Activated naive CD4-positive, alpha-beta T cell (primary cell): ENCODE measurements at places on chromosomes 2 and 18.

- no peak for DNase-seq
Measured at GRCh38 chr2:39696838-39697237, 31.1 kb downstream of the TMEM178A start.

GRCh38 chr2:222622910-222623309, 33.0 kb downstream of the FARSB start:
- DNase-seq = no peak

- DNase-seq = no peak
Measured at GRCh38 chr2:218161644-218162043, 5.1 kb downstream of the CXCR1 start.

- no peak for DNase-seq
Measured at GRCh38 chr18:13265008-13265910, 46.7 kb downstream of the LDLRAD4 start.

GRCh38 chr2:86785456-86785855, 5.3 kb downstream of the CD8A start:
- no peak for DNase-seq

- no peak for DNase-seq
Measured at GRCh38 chr2:202030691-202031090, 3.0 kb upstream of the FZD7 start.

DNA sequence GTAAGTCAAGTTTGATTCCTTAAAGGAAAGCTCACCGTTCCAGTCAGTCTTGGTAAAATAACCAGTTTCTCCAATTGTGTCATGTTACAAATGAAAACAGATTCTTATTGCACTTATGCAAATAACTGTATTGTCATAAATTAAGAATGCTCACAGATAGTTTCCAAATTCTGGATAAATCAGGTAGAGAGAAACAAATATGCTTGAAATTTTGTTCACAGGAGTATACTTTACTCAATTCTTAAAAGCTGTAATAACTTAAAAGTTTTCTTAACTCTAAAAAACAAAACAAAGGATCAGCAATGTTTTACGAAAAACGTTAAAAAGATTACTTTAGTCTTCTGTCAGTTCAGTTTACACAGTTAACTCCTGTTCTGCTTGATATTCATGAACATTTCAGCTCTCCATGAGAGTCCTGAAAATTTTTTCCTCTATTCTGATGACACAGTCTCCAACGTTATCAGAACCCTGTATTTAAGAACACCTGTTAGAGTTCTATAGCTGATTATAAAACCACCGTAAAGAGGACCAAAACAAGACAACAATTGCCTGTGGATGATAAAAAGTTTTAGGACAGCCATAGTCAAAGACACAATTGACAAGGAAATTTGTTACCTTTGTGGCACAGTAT, 4.4 kb downstream of the GAL3ST2 start:
- DNase-seq = no peak
